Activated naive CD4-positive, alpha-beta T cell (primary cell): ENCODE measurements at places on chromosomes 3 and 15.

DNA sequence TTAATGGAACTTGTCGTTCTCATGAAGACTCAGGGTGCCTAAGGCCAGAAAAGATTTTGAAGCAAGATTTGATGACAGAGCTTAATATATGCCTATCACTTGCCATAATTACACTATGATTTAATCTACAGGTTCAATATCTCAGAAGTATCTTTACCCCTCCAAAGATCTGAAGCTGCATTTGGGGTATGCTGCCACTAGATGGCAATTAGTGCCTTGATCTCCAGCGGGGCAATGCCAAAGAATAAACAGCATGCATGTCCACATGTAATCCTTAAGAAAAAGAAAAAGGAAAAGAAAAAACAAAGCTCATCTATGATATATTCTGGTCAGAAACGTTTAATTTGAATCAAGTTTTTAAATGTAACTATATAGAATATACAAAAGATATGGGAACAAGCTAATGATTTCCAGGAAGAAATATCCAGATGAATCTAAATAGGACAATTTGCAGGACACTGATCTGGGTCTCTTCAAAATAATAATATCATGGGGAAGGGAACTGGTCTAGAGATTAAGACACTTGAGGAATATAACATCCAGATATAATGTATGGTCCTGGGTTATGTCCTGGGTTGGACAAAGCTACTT, 55.0 kb upstream of the SOX14 start:
- no peak for DNase-seq

DNA sequence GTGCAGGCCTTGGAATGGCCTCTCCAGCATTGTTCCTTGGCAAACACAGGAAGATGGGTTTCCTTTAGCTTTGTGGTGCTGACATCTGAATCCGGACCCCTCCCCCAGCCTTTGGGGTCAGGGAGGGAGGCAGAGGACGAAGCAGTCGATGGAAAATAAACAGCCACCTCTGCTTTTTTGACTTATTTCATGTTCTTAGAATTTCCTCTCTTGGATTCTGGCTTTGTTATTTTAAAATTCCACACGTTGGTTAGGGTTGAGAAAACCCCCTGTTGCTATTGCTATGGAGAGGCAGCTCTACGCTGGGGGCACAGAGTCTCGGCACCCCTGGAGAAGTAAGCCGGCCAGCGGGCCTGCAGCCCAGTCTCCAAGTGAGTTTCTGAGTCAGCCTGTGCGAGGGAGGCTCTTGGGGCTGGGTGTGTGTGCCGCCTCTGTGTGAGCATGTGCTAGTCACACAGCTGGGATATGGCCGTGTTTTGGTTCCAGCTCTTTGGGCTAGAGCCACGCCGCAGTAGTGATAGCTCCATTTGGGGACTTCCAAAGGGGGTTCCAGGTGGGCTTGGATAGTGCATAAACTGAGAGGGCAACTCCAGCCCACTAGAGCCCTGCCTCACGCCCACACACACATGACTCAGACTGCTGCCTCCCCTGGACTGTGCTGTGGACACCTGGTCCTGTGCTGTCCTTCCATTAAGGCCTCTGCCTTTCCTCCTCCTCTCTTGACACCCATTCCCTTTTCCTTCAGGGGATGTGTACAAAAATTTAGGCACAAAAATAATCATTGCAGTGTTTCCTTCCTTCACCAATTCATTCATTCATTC, 58.8 kb downstream of the AMOTL2 start:
- DNase-seq, result no peak

GRCh38 chr3:122403489-122403888, 12.4 kb downstream of the WDR5B start:
- no peak for DNase-seq

DNA sequence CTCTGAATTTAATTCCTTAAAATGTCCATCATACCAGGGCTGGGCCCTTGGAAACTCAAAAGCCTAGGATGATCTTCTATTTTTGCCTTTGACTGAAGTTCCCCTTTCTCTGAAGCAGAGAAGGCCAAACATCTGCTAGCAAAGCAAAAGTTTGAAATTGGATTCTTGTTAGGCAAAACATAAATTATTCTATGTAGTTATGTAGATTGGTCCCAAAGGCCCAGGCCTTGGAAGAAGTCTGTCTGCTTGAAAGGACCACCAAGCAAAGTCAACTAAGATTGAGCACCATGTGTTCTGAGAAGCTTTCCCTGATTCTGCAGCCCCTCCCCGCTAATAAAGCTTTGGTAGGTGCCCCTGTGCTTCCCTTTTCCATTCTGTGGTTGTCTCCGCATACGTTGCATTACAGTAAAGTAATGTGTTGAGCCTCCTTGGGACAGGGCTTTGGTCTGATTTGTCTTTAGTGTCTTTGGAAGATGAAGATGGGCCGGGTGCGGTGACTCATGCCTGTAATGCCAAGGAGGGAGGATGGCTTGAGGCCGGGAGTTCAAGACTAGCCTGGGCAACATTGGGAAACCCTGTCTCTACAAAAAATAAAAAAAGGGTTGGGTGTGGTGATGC, 56.4 kb downstream of the RPL39L start:
- no peak for DNase-seq

- no peak for DNase-seq
Observed at GRCh38 chr15:60906146-60906674, 322.9 kb downstream of the RORA start.

GRCh38 chr15:89999676-90000185, 1.4 kb upstream of the ZNF710 start:
- DNase-seq, result no peak

- DNase-seq, result no peak
Observed at GRCh38 chr3:115905871-115906270, 282.6 kb downstream of the GAP43 start.

GRCh38 chr15:100877551-100877950, 2.1 kb upstream of the ALDH1A3 start:
- DNase-seq, result no peak

DNA sequence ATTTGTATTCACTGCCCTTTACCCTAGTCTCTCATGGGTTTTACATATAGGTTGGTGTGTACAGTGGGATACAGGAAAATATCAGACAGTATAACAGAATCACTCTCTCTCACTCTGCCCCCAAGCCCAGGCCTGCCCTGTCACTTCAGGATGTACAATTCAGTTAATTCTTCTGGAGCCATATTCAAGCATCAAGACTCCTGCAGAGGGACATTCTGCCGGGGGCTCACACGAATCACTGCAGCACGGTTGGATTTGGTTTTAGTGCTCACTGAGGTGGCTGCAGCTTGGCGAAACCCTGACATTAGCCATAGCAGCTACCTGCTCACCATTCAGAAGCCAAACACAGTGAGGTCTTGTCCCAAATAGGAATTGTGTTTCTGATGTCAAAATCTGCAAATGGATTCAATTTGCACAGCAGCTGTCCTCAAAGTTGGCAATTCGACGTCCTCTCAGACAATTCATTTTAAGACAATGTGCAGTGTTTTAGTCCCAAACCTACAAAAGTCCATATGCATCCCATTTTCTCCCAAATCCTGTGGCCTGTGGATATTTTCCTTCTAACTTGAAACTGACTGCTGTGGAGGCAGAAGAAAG, 82.9 kb downstream of the CHSY1 start:
- DNase-seq, result no peak

DNA sequence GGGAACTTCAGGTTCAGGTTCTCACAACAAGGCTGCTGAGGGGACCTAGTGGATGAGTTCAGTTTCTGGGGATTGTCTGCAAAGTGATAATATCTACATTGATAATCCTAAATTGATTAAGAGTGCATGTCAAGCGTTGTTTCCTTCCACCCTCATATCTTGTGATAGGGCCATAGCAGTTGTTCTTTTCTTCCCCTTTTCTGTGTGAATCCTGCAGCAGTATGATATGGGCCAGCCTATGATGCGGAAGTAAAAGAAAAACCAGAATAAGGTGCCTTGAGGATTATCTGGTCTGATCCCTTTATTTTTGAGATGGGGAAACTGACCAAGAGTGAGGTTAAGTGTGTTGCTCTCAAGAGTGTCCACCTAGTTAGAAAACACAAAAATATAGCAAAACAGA, 86.2 kb downstream of the MITF start:
- no peak for DNase-seq

DNA sequence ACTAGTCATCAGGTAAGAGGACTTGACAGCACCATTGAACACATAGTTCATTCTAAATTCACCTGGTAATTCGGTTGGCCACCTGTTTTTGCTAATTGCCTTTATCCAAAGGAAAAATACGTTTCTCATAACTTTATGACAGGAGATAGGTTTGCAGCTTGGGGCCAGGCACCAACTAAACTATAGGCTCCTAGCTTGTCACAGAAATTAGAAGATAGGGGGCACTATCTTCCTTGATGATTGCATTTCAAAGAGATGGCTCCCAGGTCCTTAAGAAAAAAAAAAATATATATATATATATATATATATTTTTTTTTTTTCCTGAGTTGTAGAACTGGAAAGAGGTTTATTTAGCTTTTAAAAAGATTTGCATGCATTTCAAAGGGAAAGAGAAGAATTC, 563.6 kb downstream of the NAALADL2 start:
- no peak for DNase-seq

DNA sequence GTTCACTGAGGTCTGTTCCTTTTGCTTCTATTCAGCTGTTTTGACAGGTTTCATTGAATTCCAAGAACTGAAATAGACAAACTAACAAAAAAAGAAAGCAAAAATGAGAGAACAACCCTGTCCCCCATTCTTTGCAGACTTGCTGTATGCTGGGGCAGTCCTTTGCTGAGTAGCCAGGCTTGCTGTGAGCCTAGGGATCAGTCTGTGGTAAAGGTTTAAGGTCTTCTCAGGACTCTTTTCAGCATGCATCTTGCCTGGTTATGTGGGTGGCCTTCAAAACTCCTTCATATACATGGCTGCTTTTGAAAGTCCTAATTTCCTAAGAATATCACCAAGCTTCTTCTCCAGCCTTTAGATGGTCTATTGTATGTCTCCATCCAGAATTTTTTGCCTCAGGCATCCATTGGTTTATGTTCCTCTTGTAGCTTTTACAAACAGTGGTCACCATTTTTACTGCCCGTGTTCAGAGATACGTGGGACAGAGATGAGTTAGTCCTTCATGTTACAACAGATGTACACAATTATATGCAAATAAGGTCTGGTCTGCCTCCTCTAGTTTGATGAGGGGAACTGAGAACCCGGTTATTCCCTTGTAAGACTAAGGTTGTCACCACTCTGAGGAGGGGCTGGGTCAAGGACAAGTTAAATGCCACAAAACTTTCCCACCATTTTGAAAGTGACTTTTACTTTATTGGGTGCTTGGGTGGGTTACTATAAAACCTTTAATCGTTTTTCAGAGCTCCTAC, 41.4 kb downstream of the SACM1L start:
- no peak for DNase-seq

GRCh38 chr15:41917767-41918430, 24.0 kb upstream of the SPTBN5 start:
- no peak for DNase-seq

DNA sequence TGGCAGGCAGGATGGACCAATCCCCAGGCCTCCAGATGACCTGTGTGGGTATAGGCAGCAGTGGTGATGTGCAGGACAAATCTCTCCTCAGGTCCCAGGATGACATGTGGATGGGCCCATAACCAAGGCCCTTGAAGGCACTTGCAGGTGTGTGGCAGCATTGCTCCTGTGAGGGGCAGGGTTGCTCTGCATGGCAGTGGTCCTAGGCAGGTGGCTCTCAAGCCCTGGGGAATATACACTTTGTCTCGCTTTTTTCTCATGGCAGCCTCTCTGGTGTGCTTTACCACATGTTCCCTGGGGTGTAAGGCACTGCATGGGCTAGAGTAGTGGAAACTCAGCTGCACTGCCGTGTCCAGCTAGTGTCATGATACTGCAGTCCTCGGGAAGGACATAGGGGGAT, 503.6 kb downstream of the UNC13C start:
- DNase-seq, result no peak

DNA sequence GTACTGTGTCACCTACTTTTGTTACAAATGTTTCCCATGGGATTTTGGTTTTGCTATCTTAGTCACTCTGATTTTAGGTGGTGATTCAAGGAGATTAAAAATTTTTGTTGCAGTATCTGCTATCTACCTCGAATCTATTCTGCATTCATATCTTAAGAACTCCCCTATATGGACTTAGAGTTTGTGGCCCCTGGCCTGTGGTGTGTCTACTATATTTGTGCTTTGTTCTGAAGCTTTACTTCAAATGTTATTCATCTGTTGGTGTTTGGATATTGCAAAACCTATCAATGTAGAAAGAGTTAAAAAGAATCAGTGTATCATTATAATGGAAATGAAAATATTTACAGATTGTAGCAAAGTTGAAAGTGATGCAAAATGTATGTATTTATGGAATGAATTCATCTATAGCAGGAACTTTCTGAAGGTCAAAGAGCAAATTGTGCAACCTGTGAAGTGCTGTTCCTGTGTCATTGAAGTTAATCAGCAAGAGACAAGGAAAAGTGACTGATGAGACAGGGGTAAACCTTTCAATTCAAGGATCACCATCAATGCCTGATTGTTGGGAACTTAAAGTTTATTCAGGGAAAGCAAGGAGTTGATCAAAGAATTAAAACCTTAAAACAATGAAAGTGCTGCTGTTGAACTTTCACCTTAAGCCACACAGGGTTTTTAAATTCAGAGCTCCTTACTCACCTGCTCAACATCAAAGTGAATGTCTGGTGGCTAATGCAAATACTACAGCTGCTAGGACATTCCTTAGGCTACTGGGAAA, 71.0 kb downstream of the SLMAP start:
- DNase-seq, result no peak

DNA sequence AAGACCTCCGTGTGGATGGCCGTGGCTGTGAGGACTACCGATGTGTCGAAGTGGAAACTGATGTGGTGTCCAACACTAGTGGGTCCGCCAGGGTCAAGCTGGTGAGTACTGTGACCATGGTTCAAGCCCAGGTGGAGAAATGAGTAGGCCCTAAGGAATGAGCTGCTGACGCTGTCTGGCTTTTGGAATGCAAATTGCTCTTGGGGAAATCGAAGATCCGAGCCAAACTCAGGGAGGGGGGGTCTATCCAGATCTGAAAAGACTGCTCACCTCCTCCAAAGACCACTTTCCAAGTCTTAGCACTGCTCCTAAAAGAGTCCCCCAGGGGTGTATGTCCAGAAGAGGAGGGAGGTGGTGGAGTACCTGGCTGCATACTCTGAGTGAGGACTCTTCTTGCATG, 13.1 kb downstream of the EXOSC7 start:
- no peak for DNase-seq

DNA sequence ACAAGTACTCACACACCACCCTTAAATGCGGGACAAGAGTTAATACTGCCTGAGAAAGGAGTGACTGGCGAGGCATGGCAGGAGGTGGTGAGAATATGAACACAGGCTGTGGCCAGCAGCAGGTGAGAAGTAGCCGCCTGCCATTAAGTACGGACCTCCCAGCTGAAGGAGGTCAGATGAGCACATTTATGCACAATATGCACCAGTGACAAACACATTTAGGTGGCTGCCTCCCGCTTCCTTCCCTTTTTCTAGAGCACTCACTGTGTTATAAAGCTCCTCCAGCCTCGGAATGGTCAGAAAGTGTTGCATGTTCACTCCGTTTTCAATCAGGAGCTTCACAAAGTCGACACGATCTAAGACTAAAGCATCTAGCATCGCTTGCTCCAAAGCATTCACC, 52.4 kb downstream of the TRPM1 start:
- DNase-seq, result no peak

- DNase-seq, result no peak
Observed at GRCh38 chr3:145370870-145371269, 790.1 kb downstream of the PLOD2 start.
